ENCODE measurements at places on chromosomes 6 and 20.

DNA sequence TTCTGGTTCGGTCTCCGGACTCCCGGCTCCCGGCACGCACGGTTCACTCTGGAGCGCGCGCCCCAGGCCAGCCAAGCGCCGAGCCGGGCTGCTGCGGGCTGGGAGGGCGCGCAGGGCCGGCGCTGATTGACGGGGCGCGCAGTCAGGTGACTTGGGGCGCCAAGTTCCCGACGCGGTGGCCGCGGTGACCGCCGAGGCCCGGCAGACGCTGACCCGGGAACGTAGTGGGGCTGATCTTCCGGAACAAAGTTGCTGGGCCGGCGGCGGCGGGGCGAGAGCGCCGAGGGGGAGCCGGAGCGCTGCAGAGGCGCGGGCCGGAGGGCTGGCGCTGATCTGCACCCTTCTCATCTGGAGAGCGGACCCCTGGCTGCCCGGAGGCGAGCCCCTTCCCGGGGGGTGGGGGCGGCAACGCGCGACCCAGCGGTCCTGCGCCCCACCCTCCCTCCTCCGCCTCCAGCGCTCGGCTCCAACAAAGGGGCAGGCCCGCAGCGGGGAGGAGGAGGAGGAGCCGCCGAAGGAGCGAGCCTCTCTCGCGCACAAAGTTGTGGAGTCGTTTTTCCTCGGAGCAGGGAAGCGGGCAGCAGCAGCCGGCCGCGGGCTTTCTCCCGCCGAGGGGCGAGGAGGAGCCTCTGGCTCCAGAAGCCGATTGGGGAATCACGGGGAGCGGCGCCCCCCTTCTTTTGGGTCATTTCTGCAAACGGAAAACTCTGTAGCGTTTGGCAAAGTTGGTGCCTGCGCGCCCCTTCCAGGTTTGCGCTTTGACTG lies at the start of gene UTRN:
UTRN (plus strand) TSS at position 553 of the 765 bp plus-strand sequence. CDS start 6,494 bp downstream, outside the sequence.
- peak; percentile 65 for DNase-seq

- peak; percentile 6 for DNase-seq
Measured at GRCh38 chr6:20205722-20206161, 6.5 kb downstream of the MBOAT1 start.

DNA sequence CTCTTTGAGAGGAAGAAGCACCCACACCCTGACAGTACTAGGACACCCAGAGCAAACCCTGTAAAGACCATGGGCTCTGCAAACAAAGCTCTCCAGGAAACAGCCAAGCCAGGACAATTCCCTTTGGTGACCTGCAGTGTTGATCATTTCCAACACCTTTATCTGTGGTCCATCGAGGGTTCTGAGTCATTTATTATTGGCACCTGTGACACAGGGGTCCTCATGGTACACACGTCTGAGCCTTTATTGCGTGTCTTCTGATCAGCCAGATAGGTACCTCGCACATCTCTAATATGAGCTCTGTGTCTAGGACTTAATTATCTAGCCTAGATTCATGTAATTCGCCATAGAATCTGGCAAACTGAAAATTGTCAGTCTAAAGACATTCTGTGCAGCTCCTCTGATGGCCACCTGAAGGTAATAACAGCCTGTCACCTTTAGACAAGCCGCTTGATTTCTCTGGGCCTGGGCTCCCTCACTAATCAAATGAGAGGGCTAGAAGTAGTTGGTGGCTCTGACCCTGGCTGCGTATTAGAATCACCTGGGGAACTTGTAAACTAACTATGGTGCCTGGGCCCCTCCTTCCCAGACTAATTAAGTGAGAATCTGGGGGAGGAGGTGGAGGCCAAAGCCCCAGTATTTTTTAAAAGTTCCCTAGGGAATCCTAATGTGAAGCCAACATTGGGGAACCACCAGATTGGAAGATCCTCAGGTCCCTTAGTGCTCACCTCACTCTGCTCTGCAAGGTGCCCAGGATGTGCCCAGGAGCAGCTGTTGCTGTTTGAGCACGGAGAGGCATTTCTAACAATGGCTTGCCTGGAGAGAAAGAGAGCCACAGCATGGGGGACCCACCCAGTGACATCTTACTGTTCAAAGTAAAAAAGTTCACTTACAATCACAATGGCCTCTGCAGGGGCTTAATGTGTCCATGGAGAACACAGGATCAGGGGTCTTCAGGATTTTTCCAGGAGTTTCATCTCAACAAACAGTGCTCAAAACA lies 122.0 kb upstream of the ARID1B start:
- no peak for DNase-seq

DNA sequence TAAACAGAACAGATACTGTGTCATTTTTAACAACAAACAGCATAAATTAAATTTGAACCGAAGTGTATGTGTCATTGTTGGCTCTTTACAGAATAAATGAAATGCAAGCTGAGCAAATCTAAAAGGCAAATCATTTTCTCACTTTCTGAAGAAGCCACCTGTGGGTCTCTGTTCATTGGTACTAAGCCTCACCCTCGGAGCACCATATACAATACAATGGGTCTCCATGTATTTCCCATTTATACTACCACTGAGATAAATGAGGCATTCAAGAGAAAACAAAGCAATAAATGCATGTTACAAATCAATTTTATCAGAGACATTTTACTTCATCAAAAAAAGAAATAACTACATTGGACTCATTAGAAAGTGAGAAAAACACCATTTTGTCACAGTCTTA lies 38.9 kb upstream of the HIVEP1 start:
- no peak for DNase-seq

- DNase-seq = no peak
Measured at GRCh38 chr6:46993846-46994245, 48.3 kb downstream of the ADGRF1 start.

GRCh38 chr6:23424584-23424983 lies 701.4 kb upstream of the NRSN1 start:
- DNase-seq = no peak

DNA sequence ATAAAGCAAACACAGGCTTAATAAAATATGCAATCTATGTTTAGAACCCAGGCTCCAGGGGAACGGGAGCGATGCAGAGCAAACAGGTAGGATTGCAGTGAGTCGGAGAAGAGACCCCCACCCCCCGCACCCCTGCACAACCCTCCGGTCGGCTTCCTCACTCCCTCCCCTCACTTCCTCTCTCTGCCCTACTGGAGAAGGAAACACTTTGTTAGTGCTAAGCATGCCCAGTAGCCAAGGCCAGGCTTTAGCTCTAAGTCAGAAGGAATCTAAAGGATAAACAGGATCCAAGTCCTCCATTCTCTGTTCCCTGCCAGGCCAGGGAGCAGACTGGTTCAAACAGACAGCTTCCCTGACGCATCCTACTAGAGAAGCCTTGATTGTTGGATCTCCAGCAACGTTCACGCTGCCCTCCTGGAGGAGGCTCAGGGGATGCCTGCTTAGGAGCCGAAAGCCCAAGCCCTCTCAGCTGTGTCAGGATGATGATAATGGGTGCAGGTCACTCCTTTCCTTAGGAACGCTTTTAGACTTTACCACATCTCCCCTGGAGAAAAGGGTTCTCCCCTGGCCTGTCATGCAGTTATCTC lies 14.7 kb downstream of the FOXQ1 start:
- DNase-seq = no peak

GRCh38 chr6:158906926-158907325 lies 87.8 kb upstream of the EZR start:
- no peak for DNase-seq

DNA sequence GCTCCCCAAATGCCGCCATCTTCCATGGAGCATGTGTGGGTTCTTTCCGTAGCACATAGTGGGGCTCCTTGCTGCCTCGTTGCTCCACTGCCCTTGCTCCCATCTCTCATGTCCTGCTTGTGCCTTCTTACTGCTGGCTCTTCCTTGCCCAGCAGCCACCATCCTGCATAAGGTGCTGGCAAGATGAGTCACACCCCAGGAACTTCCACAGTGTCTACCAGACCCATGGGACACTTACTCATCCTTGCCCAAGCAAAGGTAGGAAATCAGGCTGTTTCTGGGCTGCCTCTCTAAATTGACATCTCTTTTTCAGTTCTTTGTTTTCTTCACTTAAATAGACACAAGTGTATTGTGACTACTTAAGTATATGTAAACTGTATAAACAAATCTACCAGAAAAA lies 39.4 kb upstream of the RGS17 start:
- no peak for DNase-seq

- no peak for DNase-seq
Measured at GRCh38 chr20:62774762-62775161, 21.5 kb upstream of the MRGBP start.

- no peak for DNase-seq
Measured at GRCh38 chr20:62685781-62686555, 22.7 kb upstream of the NTSR1 start.

DNA sequence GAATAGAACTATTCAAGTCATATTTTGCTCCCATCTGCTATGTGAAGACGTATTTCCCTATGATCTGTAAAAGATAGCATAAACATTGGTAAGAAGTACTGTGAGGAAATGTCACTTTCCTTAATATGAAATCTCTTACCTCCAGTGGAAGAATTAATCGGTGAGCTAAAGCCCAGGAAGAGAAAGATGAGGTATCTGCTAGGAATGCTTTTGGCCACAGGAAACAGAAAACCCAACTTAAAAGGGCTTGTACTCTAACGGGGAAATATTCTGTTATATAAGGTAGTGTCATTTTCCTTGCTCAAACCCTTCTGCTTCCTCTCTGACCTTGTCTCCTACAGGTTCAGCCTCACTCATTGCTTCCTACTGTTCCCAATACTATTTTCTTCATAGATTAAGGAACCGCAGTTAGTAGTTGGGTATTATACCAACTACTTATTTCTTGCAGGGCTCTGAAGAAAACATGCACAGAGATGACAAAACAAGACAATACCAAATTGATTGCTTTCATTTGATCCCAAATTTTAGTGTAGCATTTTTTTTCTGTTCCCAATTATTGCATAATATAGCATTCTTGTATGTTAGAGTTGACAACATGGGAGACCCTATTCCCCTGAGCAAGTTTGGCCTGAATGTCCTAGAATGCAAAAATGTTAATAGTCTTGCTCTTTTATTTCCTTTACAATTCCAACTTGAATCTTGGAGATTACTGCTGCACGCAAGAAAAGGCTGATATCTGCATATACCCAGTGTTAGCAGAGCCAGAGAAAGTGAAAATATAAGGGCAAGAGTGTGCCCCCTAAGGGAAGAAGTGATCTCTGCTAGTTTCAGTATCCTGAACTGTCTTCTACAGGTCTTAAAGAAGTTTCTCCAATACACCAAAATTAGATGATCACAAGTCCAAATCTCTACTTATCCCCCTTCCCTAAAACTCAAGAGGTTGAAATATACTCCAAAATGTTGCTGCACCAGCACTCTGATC lies 65.3 kb downstream of the AFG1L start:
- DNase-seq = no peak
